ENCODE measurements at places on chromosomes 3 and 15.

GRCh38 chr15:39963786-39964185 is 29.9 kb downstream of the EIF2AK4 start:
- no peak for DNase-seq

DNA sequence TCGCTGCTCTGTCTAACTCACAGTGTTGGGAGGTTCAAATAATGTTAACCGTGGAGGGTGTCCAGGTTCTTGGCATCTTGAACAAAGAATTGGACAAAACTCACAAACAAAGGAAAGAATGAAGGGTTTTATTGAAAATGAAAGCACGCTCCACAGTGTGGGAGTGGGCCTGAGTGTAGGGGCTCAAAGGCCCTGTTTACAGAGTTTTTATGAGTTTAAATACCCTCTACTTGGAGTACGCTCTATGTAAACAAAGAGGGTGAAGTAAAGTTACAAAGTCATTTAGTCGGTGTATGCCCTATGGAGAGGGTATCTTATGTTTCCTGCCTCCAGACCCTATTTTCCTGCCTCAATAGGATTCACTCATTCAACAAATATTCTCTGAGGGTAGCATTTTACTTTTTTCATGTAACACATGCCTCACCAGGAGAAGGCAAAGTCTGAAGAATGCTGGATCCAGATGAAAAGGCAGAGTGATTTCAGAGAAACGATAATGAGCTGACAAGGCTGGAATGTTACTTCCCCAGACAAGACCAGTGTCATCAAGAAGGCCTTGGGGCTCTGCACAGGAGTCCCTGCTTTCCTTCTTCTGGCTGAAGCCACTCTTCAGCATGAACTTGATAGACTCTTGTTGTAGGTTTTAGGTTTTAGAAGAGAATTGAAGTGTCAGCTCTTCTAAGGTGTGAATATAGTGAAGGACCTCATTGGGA is 163.6 kb downstream of the FAM43A start:
- DNase-seq = no peak

- no peak for DNase-seq
Measured at GRCh38 chr15:76840830-76841460, 64.2 kb downstream of the SCAPER start.

GRCh38 chr3:112092496-112093179 is 6.4 kb downstream of the C3orf52 start:
- DNase-seq = no peak
